COLO829 (cell line): ENCODE measurements at places on chromosomes 2 and 18.

GRCh38 chr2:202033317-202034248 lies at the start of gene FZD7:
FZD7 (plus strand) TSS chr2:202033855; CDS start chr2:202034648, 793 bp downstream.
- peak; percentile 73 for DNase-seq

GRCh38 chr18:37711766-37712505 lies 146.3 kb upstream of the CELF4 start:
- no peak for DNase-seq

DNA sequence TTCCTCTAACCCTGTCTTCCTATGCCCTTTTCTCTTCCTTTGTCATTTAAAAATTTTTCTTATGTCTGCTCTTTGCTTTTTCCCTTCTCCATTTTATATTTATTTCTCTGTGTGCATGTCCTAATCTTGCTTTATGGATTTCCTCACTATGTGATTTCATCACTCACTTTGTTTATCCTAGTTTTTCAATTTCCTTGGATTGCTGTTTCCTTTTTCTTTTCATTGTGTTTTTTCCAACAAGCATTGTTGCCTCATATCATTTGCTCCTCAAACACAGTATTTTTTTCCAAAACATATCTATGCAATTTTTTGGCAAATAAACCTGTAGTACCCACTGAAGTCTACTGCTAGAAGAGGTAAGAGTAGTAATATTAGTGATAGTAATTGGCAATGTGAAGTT lies 67.4 kb upstream of the PNPT1 start:
- DNase-seq = no peak

DNA sequence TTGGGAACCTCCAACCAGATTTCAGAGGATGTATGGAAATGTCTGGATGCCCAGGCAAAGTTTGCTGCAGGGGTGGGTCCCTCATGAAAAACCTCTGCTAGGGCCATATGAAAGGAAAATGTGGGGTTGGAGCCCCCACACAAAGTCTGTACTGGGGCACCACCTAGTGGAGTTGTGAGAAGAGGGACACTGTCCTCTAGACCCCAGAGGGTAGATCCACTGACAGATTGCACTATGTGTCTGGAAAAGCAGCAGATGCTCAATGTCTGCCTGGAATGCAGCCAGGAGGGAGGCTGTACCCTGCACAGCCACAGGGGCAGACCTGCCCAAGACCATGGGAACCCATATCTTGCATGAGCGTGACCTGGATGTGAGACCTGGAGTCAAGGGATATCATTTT lies 573.7 kb upstream of the NXPH2 start:
- no peak for DNase-seq

DNA sequence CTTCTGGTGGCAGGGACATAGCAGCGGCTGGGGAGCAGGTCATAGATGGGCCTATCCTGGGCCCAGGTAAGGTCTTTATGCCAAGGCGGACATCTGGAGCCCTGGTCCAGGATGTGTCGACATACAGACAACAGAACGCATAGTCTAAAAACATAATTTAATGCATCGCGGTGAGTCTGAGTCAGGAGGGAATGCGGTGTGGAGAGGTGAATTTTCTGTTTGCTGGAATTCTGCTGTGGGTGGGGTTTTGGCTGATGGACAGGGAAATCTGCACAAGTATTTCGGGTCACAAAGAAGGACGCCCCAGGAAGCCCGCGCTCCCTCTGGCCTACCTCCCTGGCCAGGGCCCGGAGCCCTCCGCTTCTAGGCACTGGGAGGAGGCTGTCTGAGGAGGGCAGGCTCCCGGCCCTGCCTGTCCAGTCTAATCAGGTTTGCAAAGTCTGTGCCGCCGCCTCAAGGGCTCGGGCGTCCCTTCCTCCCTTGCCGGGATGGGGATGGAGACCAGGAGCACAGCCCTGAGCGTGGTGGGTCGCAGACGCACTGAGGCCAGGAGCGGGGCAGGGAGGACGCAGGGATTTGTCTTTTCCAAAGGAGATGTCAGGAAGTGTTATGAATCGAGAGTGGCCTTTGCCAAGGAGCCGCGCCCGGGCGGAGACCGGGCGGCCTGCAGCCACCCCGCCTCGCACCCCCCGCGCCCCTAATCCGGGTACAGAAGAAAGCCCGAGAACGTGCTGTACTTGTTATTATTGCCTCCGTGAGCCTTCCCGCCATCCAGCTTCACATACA lies 2.3 kb downstream of the C1QL2 start:
- DNase-seq = no peak

GRCh38 chr2:86617153-86617552 lies 6.5 kb downstream of the RNF103 start:
- no peak for DNase-seq

- DNase-seq = peak; percentile 13
Measured at GRCh38 chr18:74126684-74127655, 20.7 kb downstream of the FBXO15 start.

DNA sequence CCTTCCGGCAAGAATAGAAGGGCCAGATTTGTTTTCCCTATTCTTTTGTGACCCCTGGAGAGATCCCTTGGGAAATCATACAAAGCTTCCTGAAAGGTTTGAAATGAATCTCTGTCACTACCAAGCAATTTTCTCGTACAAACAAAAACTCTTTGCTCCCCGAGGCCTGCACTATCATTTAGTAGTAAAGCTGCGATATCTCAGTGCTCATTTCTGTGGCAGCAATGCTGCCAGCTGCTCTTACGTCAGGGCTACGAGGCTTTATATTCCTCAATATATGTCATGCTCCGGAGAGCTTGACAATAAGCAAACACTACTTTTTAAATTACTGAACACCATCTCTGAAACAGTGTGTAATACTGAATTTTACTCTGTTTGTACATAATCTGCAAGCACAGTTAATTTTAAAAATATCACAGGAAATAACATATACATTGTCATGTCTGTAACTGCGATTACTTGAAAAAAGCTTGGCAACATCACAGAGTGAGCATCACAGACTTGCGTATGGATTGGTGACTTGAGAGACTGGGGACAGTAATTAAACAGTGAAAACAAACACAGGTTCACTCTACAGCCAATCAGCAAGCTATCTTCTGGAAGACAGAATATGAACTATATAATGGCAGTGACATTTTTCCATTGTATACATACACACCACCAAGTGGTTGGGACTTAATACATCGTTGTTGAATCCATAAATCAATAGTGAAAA lies 403.3 kb upstream of the NETO1 start:
- no peak for DNase-seq

DNA sequence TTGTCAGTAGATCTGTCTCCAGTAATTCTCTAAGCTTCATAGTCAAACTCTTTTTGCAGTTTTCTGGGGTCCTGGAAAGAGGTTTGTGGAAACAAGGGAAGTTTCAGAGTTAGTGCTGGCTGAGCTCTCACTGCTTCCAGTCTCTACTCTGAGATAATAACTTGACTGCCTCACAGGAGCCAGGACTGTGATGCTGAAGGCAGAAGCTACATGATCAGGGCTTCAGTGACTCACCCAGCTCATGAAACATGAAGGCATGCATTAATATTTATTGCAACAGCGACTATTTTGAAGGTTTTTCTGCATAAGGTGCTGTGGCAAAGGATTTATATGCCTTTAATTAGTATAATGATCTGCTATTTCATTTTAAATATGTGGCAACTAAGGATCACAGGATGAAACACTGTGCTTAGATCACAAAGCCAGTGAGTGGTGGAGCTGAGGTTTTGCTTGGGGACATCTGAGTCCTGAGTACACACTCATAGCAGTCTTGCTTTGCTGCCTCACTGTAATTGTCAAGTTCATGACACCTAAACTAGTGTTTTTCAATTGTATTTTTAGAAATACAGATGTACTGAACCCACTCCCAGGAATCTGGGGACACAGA lies 448.4 kb upstream of the GCFC2 start:
- DNase-seq = no peak

GRCh38 chr2:240144649-240145261 lies 4.3 kb upstream of the OTOS start:
- DNase-seq = no peak

DNA sequence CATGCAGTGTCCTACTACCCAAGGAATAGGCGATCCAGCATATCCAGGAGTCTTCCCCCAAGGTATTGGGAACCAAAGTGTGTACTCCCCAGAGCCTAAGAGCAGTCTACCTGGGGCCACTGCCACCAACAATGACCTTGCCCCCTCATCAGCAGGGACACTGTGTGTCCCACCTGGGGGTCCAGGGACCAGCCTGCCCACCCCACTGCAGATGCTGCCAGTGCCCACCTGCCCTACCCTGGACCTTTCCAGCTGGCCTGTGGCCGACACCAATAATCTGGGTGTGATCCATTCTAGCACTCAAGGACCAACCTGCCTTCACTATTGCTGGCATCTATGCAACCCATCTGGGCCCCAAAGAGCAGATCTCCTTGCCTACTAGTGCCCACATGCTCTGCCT lies 32.2 kb downstream of the DNAH7 start:
- DNase-seq = no peak

DNA sequence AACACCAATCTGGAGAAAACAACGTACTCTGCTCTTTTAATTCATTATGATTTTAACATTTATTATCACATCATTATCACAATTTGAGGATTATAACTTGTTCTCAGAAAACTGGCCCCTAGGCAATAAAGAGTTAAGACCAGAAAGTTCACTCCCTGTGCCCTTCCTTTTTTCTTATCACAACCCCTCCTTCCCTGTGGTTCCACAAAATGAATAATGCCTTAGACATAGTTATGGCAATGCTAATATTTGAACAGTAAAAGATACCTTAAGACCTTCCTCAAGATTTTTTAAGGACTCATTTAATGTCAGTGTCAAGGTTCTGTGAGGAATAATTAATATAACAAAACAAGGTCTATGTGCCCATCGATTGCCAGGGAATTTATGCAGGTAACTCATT lies 596.2 kb downstream of the ARHGAP15 start:
- no peak for DNase-seq

DNA sequence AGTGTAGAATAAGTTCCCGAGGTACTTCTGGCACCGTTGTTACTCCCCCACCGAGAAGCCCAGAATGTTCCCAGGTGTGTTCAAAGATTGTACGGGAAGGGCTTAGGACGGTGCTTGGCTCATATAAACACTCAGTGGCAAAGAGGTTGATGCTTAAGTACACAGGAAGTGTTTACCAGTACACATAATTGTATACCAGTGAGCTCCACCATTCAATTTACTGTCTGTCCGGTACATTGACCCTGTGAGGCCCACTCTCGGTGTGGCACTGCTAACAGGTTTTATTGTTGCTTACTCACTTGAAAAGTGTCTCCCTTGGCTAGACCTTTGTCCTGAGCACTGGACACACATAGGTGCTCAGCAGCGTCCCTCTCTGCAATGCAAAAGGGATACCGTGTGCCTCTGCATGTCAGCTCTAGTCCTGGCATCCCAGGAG lies 191.0 kb downstream of the NEDD4L start:
- DNase-seq = no peak

GRCh38 chr2:173441222-173441621 lies 86.5 kb downstream of the CDCA7 start:
- peak; percentile 30 for DNase-seq

- no peak for DNase-seq
Measured at GRCh38 chr18:75546964-75547363, 119.5 kb upstream of the SMIM21 start.

DNA sequence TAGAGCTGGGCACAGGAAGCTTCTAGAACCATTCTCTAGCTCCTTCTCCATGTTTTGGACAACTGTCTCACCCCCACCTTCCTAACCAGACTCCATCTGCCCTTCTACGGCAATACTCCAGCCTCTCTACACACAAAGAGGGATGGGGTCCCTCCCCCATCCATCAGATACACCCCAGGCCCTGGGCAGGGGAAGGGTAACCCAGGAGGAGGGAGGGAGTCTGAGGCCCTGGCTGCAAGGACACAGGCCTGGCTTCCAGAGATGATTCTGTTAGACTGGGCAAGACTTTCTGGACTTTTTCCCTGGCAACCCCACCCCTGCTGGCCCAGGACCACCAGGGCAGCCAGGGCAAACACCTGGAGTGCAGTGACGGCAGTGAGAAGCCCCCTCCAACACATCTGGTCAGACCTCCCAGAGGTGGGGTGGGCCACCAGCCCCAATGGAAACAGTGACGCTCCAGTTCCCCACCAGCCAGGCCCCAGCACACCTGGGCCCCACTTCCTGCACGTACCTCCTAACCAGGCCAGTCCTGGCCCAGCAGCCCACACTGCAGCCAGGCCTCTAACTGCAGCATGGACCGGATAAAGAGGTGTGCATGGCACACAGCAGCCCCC lies 6.5 kb downstream of the CYP26B1 start:
- no peak for DNase-seq

- DNase-seq = no peak
Measured at GRCh38 chr18:11956371-11957308, 24.7 kb upstream of the IMPA2 start.

GRCh38 chr2:9594366-9595054 lies 36.3 kb downstream of the YWHAQ start:
- peak; percentile 89 for DNase-seq

DNA sequence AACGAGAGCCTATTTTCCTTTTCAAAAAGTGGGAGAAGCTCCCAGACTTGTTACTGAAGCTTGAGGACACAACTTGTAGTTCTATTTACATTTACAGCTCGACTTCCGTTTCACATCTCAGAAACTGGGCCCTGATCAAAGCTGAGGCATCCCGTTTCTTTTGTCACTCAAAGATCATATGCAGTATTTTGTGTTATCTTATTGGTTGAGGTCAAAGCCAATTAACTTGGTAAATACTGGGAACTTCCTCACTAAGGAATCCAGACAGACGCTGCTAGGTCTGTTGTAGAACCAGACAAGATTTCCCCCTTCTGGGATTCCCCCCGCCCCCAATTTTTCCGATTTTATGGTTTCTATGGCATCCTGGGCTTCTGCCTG lies 50.3 kb downstream of the TSN start:
- DNase-seq = no peak

- no peak for DNase-seq
Measured at GRCh38 chr2:16635791-16636699, 29.6 kb downstream of the CYRIA start.

DNA sequence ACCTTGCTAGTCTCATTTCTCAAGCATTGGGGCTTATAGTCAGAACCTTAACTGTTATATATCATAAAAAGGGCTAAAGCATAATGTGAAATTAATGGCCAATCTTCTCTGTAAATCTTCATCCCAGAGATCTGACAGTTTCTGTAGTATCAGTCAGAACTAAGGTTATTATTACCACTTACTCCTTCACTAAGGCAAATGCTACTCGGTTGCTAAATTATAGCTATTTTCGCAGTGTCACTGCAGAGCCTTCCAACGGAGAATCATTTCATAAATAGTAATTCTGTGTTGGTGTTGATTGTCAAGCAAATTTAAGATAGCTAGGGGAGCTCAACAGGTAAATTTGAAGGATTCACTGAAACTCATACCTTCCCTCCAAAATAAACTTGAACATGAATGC lies 258.0 kb downstream of the METTL4 start:
- no peak for DNase-seq

DNA sequence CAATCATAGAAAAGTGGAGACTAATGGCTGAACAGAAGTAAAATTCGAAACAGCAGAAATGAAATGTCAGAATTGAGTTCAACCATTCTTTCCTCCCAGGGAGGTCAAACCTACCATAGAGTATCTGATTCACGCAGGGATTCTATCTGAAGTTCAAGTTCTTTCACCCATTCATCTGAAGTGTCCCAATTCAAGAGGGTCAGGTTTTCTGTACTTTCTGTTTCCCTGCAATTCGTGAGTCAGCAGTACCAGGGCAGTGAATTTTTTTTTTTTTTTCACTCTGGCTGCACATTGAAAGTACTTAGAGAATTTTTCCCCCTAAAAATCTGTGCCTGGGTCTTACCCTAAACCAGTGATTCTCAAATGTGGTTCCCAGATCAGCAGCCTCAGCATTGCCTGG lies 40.9 kb upstream of the CCDC88A start:
- no peak for DNase-seq
